MCF 10A (cell line): ENCODE measurements at places on chromosomes 16 and 17.

DNA sequence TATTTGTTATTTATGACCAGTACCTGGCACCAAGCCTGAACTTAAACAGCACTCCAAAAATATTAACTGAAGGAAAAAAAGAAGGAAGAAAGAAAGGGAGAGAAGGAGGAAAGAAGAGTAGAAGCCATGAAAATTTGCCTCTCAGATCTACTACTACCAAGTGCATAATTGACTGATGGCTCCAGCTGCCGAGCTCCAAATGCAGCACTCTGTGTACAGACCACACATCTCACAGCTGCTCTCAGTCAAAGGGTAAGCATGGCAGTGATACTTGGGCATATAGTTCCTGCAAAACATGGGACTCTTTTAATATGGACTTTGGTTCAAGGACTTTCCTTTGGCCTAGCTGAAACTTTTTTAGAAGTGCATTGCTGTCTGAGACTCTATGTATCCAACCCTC lies 44.0 kb upstream of the NOG start:
- no peaks in the 10 kb centered on the region for H3K36me3 ChIP-seq
- no peak overlapping the region for H3K4me3 ChIP-seq
- no peaks in the 10 kb centered on the region for H3K4me1 ChIP-seq
- no peak overlapping the region for H3K27ac ChIP-seq
- no peaks in the 10 kb centered on the region for H3K27me3 ChIP-seq

DNA sequence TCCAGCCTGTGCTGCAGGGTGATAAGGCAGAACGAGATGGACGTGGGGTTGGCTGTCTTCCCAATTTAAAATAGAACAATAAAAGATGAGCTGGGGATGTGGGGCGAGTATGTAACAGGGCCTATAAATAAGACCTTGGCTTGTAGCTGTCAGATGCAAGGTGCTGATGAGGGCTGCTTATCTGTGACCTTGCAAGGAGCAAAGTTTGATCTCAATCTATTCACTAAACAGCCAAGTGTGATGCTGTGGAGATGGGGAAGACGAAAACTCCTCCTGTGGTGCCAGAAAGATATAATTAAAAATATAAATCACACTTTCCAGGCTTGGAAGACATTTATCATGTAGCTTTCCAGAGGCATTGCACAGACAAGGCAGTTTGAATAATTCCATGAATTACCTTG lies 26.7 kb upstream of the TEX2 start:
- H3K27me3 ChIP-seq, result no peaks in the 10 kb centered on the region
- no peak for DNase-seq
- no peaks in the 10 kb centered on the region for H3K36me3 ChIP-seq
- H3K4me3 ChIP-seq, result no peak overlapping the region

GRCh38 chr16:2822158-2822495 lies 5.1 kb downstream of the PRSS21 start:
- no peaks in the 10 kb centered on the region for H3K36me3 ChIP-seq
- no peaks in the 10 kb centered on the region for H3K4me1 ChIP-seq
- no peak overlapping the region for H3K4me3 ChIP-seq
- no peak for DNase-seq

DNA sequence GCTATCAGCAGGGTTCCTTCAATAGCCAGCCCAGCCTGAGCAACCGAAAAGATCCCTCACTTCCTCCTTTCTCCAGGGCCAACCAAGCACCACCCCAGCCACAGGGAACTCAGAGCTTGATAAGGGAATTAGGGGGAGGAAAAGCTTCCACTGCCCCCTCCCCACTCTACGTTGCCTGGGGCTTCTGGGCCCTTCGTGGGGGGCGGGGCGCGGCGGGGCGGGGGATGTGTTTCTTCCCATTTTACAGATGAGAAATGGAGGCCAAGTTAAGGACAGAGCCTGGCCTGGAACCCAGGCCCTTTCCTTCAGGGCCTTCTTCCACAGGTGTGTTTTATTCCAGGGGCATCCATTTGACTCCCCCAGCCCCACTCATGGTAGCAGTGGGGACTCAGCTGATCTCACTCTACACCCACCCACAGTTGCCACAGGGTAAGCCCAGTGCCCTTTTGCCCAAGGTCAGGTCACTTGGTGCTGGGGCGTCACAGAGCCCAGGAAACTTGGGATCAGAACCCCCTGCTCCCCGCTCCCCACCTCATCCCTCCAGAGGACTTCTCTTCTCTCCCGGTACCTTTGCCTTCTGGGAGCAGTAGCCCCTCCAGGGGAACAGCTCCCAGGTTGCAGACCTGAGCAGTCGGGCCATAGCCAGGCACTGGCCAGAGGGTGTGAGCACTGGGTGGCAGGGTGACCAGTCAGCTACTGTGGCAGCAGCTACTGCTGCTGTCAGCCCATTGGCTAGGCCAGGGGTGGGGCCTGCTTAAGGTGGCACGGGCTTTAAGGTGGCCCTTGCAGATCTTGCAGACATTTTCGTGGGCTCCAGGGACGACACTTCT lies at the start of gene LDHD:
Gene LDHD, minus strand, starts transcription at position 700 of the 830 bp plus-strand sequence. Its CDS starts 60 bp downstream, at position 640.
- peak; percentile 41 for DNase-seq
- peak within 1 kb of the TSS; percentile 70 for H3K4me3 ChIP-seq
- peaks cover 18% of the 10 kb centered on the region for H3K36me3 ChIP-seq
- peaks cover 4% of the 10 kb centered on the region for H3K4me1 ChIP-seq
- no peak within 1 kb of the TSS for H3K27ac ChIP-seq

DNA sequence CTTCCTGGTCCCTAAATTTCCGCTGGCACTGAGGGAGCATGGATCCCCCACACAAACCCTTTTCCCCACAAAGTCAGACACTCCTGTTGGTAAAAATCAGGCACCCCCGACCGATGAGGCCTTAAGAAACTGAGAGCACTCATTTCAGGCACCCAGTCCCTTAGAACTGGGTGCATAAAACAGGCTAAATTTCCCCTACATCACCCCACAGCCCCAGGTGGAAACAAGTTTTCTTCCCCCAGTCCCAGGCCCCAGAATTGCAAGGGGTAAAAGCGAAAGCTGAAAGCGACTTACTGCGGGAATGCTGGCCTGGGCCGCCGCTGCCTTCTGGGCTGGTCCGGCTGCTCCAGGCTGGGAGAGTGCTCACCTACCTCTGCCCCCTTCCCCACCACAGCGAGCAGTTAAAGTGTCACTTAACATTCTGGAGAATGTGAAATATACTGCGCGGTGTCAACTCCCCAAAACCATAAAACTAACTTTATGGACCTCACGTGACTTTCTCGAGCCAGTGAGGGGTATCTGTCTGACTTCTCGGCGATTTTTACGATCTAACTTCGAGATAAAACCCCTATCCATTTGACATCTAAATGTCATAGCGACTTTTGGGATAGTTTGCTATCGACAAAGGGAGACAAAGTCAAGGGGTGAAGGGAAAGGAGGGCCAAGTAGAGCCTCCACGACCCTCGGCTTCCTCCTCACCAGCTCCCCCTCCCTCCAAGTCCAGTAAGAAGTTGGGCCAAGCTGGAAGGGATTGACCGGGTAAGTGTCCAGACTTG lies at the start of gene HOXB3:
Gene HOXB3, minus strand, starts transcription at position 411 of the 776 bp plus-strand sequence. CDS start 37,767 bp downstream, outside the sequence.
- peaks cover 28% of the 10 kb centered on the region for H3K27me3 ChIP-seq
- H3K27ac ChIP-seq, result no peak within 1 kb of the TSS
- no peaks in the 10 kb centered on the region for H3K36me3 ChIP-seq
- DNase-seq, result no peak
- peaks cover 11% of the 10 kb centered on the region for H3K4me1 ChIP-seq

- no peaks in the 10 kb centered on the region for H3K27me3 ChIP-seq
- H3K27ac ChIP-seq, result no peak overlapping the region
- H3K4me1 ChIP-seq, result peaks cover 24% of the 10 kb centered on the region
- H3K36me3 ChIP-seq, result no peaks in the 10 kb centered on the region
- peak; percentile 9 for DNase-seq
Observed at GRCh38 chr16:19281246-19281645, 4.3 kb upstream of the CLEC19A start.

GRCh38 chr17:66281661-66282369 lies 20.6 kb upstream of the PRKCA start:
- DNase-seq, result no peak
- no peak overlapping the region for H3K27ac ChIP-seq
- H3K4me3 ChIP-seq, result no peak overlapping the region
- peaks cover 1% of the 10 kb centered on the region for H3K4me1 ChIP-seq

DNA sequence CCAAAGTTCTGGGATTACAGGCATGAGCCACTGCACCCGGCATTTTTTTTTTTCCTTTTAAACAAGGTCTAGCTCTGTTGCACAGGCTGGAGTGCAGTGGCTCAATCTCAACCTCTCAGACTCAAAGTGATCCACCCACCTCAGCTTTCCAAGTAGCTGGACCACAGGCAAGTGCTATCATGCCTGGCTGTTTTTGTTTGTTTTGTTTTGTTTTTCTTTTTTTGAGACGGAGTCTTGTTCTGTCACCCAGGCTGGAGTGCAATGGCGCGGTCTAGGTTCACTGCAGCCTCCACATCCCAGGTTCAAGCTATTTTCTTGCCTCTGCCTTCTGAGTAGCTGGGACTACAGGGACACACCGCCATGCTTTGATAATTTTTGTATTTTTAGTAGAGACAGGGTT lies 19.1 kb upstream of the ZC3H7A start:
- no peaks in the 10 kb centered on the region for H3K36me3 ChIP-seq
- no peak for DNase-seq
- no peak overlapping the region for H3K4me3 ChIP-seq
- no peak overlapping the region for H3K27ac ChIP-seq
- no peaks in the 10 kb centered on the region for H3K4me1 ChIP-seq

DNA sequence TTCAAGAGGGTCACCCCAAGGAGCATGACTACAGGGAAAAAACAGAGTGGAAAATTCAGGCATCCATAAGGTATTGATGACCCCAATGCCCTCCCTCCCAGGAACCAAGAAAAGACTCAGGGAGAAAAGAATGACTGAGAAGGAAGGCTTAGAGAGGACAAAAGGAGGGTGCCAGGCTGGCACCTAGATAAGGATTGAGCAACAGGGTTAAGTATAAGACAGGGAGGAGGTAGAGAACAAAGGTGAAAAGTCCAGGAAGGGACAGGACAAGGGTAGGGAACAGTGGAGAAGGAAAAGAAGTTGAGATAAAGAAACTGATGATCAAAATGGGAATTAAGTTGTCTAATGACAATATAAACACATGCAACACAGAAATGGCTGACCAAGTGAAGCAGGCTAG lies 2.5 kb downstream of the SLC35B1 start:
- H3K27ac ChIP-seq, result no peak overlapping the region
- no peaks in the 10 kb centered on the region for H3K27me3 ChIP-seq

GRCh38 chr17:4566785-4567184 lies 6.4 kb upstream of the GGT6 start:
- H3K4me3 ChIP-seq, result no peak overlapping the region
- DNase-seq, result peak; percentile 75
- no peaks in the 10 kb centered on the region for H3K27me3 ChIP-seq
- H3K36me3 ChIP-seq, result no peaks in the 10 kb centered on the region
- H3K4me1 ChIP-seq, result peaks cover 14% of the 10 kb centered on the region
- no peak overlapping the region for H3K27ac ChIP-seq

DNA sequence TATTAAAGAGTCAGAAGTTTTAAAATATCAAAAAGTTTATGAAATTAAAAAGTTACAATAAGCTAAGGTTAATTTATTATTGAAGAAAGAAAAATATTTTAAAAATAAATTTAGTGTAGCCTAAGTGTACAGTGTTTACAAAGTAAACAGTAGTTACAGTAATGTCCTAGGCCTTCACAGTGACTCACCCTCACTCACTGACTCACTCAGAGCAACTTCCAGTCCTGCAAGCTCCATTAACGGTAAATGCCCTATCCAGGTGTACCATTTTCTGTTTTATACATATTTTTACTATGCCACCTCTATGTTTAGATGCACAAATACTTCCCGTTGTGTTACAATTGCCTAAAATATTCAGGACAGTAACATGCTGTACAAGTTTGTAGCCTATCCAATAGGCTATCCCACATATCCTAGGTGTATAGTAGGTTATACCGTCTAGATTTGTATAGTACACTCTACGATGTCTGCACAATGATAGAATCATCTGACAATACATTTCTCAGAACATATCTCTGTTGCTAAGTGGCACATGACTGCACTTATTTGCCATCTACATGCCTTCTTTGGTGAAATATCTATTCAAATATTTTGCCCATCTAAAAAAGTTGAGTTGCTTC lies 67.2 kb upstream of the WSB1 start:
- no peak overlapping the region for H3K4me3 ChIP-seq
- no peaks in the 10 kb centered on the region for H3K4me1 ChIP-seq
- H3K27me3 ChIP-seq, result no peaks in the 10 kb centered on the region
- H3K27ac ChIP-seq, result peak overlapping the region; percentile 57
- H3K36me3 ChIP-seq, result no peaks in the 10 kb centered on the region
- DNase-seq, result peak; percentile 73

GRCh38 chr16:3578610-3579551 lies 1.7 kb upstream of the NLRC3 start:
- no peaks in the 10 kb centered on the region for H3K4me1 ChIP-seq
- no peaks in the 10 kb centered on the region for H3K27me3 ChIP-seq
- DNase-seq, result no peak
- peaks cover 7% of the 10 kb centered on the region for H3K36me3 ChIP-seq
- no peak overlapping the region for H3K4me3 ChIP-seq

GRCh38 chr16:72590151-72590937 lies 418.4 kb upstream of the PMFBP1 start:
- H3K27me3 ChIP-seq, result no peaks in the 10 kb centered on the region
- no peak for DNase-seq
- H3K36me3 ChIP-seq, result no peaks in the 10 kb centered on the region
- no peak overlapping the region for H3K4me3 ChIP-seq
- H3K27ac ChIP-seq, result no peak overlapping the region

DNA sequence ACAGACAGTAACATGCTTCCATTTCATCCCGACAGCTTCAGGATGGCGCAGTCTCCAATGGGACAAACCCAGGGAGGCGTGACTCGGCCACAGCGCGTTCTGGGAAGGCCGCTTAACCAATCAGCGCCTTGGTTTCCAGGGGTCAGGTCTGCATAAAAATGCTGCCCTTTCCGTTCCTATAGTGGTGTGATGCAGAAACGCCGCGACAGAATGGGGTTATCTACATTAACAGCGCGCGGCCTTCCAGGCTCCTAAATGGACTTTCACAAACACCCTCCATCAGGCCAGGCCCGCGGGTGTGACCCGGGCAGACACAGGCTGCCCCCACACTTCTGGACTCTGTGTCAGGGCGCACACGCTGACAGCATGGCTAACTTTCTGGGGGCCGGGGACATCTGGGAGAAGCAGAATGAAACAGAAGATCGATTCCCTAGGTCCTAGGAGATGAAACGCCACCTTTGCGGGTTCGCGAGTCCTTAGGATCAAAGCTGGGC lies 792 bp downstream of the TMEM231 start:
- peak overlapping the region; percentile 91 for H3K27ac ChIP-seq
- H3K36me3 ChIP-seq, result no peaks in the 10 kb centered on the region
- peak; percentile 95 for DNase-seq
- peaks cover 6% of the 10 kb centered on the region for H3K4me1 ChIP-seq
- H3K4me3 ChIP-seq, result peak overlapping the region; percentile 85

- H3K27ac ChIP-seq, result no peak overlapping the region
- peaks cover 12% of the 10 kb centered on the region for H3K27me3 ChIP-seq
- H3K36me3 ChIP-seq, result peaks cover 4% of the 10 kb centered on the region
- no peak for DNase-seq
Observed at GRCh38 chr16:78094166-78094565, 5.3 kb upstream of the WWOX start.
